Ecto neural progenitor cell (in vitro differentiated cells): ENCODE measurements at places on chromosomes 11 and 22.
A peak's percentile ranks its signal among the peaks of the same experiment; 100 is the strongest.

DNA sequence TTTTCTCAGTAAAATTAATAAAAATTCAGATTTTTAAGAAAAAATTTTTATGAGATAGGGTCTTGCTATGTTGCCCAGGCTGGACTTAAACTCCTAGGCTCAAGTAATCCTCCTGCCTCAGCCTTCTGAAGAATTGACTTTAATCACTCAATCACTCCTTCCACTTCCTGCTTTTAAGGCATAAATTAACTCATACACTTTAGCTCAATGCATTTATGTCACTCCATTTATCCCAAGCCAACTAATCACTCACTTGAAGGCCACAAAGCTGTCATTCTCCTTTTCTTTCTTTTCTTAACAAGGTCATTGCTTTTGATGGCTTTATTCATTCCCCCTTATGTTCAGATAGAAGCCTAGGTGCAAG, 877 bp downstream of the ALG9 start:
- no peak for DNase-seq

- DNase-seq: no peak
These were observed 5.6 kb downstream of the PVALB start for GRCh38 chr22:36811094-36811800.

GRCh38 chr11:117875382-117876058, 938 bp downstream of the FXYD6 start:
- DNase-seq: no peak

GRCh38 chr11:1218788-1219445, 3.9 kb upstream of the MUC5B start:
- peak; percentile 41 for DNase-seq

DNA sequence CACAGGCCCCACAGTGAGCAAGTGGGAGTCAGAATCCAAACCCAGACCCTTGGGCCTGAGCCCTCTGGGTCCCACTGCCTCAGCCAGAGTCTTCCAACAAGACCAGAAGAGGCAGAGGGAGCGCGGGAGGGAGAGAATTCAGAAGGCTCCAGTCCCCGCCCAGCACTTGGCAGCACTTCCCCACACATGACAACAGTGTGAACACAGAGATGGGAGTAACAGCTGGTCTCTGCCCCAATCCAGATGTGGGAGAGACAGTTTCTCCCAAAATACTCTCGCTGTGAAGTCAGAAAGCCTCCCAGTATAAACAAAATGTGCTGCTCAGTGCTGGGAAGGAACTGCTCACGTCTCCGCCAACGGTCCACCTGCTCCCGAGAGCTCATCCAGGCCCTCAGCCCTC, 219.9 kb downstream of the MN1 start:
- no peak for DNase-seq

DNA sequence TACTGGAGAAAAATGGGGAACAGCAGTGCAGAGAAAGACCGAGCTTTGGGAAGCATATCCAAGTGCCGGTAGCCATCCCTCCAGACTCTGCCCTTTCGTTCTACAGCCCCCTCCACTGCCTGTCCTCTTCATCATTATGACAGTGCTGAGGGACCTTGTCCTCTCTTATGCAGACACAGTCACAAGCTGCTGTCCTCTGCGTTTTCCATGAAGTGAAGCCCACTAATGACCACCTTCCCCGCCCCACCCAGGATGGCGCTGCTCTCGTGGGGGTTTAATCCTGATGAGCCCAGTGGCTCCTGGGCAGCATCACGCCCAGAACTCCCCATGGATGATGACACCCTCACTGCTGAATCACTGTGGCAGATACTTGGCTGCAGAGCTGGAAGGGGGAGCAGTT, 157.7 kb downstream of the PKNOX2 start:
- no peak for DNase-seq

- no peak for DNase-seq
These were observed 51.2 kb upstream of the SLC22A12 start for GRCh38 chr11:64539711-64540427.

- DNase-seq: no peak
These were observed 11.8 kb upstream of the SELENOH start for GRCh38 chr11:57729479-57729878.

- no peak for DNase-seq
These were observed 812 bp downstream of the FADD start for GRCh38 chr11:70203751-70204465.

- no peak for DNase-seq
These were observed 584 bp downstream of the NOX4 start for GRCh38 chr11:89490602-89490980.

DNA sequence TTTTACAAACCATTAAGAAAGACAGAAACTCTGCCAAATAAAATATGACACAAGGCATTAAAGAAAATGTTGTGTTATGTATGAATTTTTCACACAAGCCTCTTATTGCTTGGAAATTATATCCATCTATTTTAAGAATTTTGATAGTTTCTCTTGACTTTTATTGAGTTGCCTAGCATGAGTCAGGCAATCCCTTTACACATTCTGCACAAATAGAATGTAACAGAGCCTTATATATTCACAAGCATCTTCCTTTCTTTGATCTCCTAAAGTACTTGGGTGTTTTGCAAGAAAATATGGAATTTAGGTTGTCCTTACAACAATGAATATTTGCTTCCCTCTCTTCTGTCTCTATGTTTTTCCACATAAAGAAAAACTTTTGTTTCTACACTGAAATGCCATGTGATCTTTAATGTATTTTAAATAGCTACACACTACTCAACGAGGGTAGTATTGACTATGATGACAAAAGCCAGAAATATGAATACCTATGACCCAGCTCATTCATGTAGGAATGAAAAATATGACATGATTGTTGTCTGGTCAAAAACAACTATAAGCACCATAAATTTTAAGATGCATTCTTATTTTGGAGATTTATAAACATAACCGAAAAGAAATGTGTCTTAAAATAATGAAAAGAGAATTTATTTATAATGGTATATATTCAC, 398.8 kb downstream of the GUCY1A2 start:
- DNase-seq: no peak

GRCh38 chr11:43879789-43880639, 617 bp upstream of the ALKBH3 start:
- no peak for DNase-seq

- no peak for DNase-seq
These were observed 86.7 kb downstream of the RPS6KA4 start for GRCh38 chr11:64445651-64446050.

DNA sequence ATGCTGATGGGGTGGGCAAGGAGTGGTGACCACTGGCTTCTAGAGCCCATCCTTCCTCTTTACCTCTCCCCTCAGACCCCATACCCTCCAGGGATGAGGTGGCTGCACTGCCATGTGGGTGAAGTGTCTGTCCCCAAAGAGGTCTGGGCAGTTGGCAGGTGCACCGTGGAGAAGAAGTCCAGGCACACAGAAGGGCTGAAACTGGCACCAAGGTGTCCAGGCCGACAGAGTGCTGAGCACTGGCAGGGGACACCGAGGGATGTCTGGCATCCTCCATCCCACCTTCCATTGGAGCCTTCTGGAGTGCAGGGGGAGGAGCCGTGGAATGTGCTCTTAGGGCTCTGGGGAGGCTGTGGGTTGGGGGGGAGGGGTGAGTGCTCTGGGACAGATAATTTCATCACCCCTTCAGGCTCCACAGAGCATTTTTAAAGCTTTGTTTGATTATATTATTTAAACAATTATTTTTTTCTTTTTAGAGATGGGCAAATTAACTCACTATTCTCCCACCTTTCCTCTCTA, 37.9 kb downstream of the PKNOX2 start:
- no peak for DNase-seq

DNA sequence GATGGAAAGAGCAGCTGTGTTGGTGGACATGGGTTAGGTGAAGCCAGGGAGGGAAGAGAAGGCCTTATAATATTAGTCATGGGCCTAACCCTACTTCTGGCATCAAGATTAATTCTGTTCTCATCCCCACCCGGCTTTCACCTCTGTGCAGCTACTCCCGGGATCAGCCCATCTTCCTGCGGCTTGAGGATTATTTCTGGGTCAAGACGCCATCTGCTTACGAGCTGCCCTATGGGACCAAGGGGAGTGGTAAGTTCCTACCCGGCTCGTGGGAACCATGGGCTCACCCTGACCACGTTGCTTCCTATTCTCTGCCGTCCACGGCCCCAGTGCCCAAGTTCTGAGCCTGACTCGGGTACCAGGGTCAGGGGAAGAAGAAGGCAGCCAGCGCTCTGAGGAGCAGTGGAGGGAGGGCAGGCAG, 51.6 kb downstream of the ST3GAL4 start:
- no peak for DNase-seq

DNA sequence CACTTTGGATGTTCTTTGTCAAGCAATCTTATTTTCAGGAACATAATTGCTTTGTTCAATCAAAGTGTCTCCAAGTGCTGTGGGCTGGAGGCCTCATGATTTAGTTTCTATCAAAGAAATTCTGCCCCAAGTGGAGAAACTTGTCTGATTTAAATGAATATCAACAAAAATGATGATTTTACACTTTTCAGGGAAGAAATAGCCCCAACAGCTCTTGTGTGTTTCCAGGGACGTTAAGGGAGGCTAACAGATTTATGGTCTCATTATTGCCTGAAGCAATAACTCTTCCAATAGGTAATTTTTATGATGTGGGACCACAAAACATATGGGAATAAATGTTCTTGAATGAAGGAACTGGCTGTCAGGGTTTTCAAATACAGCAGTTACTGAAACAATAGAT, 699.1 kb downstream of the FAM181B start:
- DNase-seq: no peak

- no peak for DNase-seq
These were observed 83.6 kb downstream of the PRR5L start for GRCh38 chr11:36379653-36380052.

- no peak for DNase-seq
These were observed 5.5 kb downstream of the OSM start for GRCh38 chr22:30261134-30261533.

GRCh38 chr22:27125539-27125938, 468.2 kb downstream of the MIAT start:
- DNase-seq: no peak

DNA sequence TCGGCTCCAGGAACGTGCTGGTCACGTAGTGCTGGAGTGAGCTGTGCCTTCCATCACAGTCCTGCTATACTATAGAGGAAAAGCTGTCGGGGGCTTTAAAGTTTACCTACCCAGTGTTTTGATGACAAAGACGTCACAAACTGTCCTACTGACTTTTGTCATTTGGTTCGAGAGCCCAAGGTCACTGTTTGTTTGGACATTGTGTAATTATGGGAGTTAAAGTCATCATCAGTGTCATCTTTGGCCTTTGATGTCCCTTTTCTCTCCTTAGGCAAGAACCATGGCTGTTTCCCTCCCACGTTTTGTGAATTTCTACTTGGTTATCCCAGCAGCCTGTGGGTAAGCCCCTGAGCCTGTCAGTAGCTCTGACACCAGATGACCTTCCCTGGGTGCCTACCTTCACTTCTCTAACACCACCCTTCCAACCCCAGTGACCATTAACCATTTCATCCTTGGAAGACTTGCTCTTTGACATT, 59.3 kb downstream of the SLC1A2 start:
- DNase-seq: no peak

- no peak for DNase-seq
These were observed 13.9 kb upstream of the NAV2 start for GRCh38 chr11:19698493-19699292.

DNA sequence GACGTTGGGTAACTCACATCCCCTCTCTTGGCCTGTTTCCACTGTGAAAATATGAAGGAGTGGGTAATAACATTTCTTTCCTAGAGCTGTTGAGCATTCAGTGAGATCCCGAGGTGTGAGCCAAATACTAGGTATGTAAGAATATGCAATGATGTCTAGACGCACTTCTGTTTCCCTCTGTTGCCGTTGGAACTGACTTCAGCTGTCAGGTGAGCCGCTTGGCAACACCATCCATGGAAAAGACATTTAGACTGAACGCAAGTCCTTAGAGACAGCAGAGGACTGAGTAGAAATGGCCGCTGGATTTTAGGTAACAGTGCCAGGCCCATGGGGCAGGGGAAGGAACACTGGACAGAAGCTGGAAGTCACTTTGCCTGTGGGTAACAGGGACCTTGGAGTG, 29.5 kb upstream of the SHANK2 start:
- peak; percentile 32 for DNase-seq

DNA sequence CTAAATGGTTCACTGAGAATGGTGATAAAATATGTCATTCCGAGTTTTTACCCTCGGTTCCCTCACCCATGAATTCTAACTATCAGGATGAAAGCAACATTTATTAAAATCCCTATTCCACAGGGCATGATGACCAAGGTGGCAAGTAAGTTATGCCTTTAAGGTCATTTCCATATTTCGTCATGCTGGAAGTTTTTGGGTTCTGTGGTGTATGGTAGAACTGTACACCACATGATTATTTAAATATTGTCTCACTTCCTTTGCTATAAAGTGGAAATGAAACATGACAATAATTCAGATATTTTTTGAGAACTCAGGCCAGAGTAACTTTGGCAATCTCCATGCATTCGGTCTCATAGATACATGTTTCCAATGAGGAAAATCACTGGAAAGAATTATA, 68.5 kb upstream of the CARD18 start:
- no peak for DNase-seq

- DNase-seq: no peak
These were observed 10.8 kb downstream of the DRD2 start for GRCh38 chr11:113464416-113464815.

DNA sequence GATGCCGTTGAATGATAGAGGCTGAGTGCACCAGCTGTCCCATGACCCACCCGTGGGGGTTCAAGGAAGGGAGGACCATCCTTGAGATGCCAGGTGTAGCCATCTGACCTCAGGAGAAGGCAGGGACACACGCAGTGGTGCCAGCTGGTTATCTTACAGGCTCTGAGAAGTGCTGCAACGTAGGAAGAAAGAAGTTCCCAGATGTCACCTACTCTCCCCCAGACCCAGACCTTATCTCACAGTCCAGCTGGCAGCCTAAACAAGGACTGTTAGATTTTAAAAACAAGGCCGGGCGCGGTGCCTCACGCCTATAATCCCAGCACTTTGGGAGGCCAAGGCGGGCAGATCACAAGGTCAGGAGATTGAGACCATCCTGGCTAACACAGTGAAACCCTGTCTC, 1307.6 kb downstream of the TBC1D22A start:
- no peak for DNase-seq

DNA sequence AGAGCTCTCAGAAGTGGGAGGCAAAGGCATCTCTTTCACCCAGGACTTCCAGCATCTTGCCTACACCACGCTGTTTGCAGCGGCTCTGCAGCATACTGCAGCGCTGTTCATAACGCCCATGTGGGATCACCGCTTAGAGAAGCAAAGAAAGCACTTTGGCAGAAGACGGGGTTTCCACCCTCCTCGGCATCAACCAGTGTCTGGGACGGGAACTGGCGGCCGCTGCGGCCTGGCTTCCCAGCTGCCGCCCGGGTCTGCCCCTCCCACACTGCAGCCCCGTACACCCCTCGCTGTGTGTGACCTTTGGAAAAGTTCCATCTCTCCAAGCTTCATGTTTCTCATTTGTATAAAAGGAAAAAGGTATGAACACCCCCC, 545 bp upstream of the TIRAP start:
- peak; percentile 58 for DNase-seq
